ENCODE measurements at places on chromosomes 1 and 21.
A peak's percentile ranks its signal among the peaks of the same experiment; 100 is the strongest.

GRCh38 chr1:161019751-161020495, 1.0 kb downstream of the F11R start:
- DNase-seq, result no peak

GRCh38 chr1:118928739-118929554, 59.2 kb downstream of the TBX15 start:
- DNase-seq, result peak; percentile 31

- no peak for DNase-seq
Measured at GRCh38 chr1:109391157-109391556, 6.6 kb downstream of the SORT1 start.

- no peak for DNase-seq
Measured at GRCh38 chr1:45971922-45972531, 160.4 kb downstream of the PIK3R3 start.

DNA sequence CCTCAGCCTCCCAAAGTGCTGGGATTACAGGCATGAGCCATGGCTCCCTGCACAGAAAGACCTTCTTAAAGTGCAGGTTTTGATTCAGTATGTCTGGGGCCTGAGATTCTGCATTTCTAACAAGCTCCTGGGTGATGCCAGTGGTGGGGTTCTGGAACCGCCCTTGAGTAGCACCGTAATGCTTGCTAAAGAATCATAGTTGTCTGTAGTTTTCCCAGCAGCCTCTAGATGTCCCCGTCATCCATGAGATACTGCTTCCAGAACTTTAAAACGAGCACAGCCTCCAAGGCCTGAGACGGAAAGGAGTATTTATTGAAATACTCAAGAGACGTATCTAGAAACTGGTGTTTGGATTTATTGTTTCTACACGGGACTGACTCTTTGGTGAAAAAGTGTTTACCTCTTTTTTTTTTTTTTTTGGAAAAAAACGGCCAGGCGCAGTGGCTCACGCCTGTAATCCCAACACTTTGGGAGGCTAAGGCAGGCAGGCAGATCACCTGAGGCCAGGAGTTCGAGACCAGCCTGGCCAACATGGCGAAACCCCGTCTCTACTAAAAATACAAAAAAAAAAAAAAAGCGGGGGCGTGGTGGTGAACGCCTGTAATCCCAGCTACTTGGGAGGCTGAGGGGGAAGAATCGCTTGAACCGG, 2.6 kb upstream of the TOR3A start:
- peak; percentile 57 for DNase-seq

DNA sequence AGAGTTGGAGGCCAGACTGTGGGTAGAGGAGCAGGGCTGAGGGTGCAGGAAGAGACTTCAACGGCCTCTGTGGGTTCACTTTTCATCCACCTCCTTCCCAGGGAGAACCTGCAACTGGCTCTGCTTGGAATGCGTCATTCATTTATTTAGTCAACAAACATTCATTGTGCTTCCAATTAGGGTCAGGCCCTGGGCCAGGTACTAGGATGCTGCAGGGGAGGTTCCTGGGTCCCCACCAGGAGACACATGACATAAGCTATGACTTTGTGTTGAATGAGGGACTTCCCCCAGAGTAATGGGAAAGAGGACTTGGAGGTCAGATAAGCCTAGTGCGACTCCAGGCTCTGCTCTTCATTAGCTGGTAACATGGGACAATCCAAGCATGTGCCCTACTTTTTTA, 46.3 kb upstream of the RPL11 start:
- DNase-seq, result no peak

- no peak for DNase-seq
Measured at GRCh38 chr1:27438621-27439061, 46.2 kb downstream of the GPR3 start.

GRCh38 chr1:110617589-110617988, 11.4 kb upstream of the KCNA2 start:
- no peak for DNase-seq

DNA sequence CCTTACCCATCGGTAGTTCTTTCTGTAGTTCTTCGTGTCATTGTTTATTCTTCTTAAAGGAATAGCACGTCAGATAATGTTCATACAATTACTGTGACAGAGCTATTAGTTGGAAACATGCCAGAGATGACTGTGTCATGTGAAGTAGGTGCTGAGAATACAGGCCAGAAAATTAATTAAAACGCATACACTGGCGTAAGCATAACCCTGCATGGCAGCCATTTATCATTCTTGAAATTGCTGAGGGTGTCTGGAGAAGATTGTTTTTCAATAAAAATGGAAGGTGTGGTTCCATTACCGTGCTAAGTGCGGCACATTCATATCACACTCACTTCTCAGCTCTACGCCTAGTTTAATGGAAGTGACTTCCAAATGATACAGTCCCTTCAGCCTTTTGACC, 7.8 kb downstream of the ETS2 start:
- no peak for DNase-seq

DNA sequence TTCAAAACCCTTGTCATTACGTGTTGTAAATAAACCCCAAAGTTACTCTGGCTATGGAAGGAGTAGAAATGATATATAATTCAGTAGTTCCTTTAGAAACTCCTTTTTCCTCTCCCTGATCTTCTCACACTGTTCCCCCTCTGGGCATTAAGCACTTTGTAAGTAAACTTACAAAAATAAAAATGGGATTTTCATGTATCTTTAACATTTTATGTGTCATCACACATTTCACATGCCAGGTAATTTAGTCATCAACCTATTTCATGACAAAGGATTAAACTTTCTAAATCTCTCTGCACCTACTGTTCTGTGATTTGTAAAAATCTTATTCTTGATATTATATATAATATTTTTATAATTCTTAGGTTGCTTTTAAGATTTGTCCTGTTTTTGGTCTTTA, 176.9 kb downstream of the NEK7 start:
- no peak for DNase-seq

DNA sequence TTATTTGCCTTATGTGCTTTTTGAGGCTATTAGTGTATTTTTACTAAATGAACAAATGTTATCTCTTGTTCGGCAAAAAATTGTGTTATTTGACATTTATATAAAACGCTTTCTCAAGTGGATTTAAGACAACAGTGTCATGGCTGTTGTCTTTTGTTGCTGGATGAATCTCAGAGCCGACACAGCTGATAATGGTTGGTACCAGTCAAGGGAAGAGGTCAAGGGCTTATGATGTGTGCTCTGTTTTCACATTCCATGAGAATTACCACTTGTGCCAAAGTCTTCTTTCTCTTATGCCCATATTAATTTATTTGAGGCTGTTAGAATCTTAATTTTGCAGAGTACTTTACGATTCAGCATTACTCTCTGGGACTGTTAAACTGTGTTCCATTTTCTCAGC, 17.9 kb upstream of the CD101 start:
- DNase-seq, result no peak

DNA sequence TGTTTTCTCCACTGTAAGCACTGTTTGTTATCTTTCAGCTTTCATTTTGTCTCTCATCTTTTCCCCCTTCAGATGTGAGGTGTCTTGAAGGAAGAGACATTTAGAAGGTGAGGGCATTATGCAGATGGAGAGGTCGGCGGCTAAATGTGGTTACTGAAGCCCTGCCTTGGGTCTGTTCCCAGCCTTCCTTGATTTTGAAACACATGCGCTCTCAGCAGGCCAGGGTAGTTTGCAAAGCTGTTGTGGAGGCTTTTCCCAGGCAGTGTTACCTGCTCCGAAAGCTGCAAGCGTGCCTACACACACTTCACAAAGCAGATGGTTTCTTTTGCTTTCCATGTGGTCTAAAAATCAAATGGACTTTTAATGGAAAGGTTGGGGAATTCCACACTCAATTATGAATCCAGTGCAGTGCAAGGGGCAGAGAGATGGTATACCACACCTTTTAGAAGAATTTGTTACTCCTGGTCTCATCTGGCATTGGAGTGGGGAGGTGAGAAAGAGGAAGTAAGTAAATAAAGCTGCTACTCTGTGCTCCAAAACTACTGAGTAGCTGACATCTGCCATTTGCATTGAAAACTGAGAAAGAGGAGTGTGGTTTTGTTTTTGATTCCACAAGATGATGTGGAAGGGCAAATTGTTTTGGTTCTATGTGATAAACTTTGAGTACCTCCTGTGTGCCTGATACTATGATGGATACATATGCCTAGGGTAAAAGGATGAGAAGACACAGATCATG, 91.9 kb downstream of the NFIA start:
- DNase-seq, result no peak

GRCh38 chr1:112718691-112719418, 3.7 kb upstream of the PPM1J start:
- no peak for DNase-seq

DNA sequence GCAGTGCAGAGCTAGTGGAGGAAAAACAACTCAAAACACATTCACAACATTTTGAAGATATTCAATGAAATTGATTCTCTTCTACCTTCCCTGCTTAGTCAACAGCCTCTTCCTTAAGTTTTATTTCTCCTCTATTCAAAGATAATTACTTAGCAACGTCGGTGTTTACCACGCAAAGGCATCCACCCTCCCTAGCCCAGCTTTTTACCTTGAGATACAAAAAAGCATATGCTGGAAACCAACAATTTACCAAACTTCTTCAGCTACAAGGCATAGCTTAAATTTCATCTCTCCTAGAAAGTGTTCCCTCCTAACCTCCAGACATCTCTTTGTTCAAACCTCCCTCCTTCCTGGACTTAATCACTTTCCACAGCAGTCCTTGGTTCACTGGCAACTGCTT, 102.8 kb upstream of the SOD1 start:
- DNase-seq, result no peak

GRCh38 chr1:178496410-178497135, at the start of gene CLEC20A:
Gene CLEC20A (minus strand): TSS chr1:178496964. CDS start chr1:178496939, 25 bp downstream.
- no peak for DNase-seq

- DNase-seq, result no peak
Measured at GRCh38 chr1:59081795-59082194, 215.1 kb upstream of the FGGY start.

DNA sequence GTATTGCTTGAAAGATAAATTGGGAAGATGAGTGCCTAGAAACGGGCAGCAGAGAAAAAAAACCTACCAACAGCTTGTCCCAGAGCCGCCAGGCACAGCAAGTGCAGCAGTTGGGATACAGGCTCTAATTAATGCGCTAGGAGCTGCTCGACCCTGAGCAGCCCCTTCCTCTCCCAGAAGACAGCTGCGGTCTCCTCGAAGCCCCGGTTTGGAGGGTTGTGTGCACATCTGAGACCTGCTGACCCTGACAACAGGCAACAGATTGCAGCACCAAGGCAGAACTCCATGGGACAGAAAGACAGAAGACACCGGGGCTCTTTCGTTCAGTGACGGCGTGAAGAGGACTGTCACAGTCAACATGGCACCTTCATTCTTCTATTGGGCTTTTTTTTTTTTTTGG, 101.4 kb downstream of the TSEN15 start:
- no peak for DNase-seq

- DNase-seq, result no peak
Measured at GRCh38 chr1:189874715-189875435, 602.8 kb downstream of the BRINP3 start.

- no peak for DNase-seq
Measured at GRCh38 chr1:186843226-186843625, 14.5 kb downstream of the PLA2G4A start.

DNA sequence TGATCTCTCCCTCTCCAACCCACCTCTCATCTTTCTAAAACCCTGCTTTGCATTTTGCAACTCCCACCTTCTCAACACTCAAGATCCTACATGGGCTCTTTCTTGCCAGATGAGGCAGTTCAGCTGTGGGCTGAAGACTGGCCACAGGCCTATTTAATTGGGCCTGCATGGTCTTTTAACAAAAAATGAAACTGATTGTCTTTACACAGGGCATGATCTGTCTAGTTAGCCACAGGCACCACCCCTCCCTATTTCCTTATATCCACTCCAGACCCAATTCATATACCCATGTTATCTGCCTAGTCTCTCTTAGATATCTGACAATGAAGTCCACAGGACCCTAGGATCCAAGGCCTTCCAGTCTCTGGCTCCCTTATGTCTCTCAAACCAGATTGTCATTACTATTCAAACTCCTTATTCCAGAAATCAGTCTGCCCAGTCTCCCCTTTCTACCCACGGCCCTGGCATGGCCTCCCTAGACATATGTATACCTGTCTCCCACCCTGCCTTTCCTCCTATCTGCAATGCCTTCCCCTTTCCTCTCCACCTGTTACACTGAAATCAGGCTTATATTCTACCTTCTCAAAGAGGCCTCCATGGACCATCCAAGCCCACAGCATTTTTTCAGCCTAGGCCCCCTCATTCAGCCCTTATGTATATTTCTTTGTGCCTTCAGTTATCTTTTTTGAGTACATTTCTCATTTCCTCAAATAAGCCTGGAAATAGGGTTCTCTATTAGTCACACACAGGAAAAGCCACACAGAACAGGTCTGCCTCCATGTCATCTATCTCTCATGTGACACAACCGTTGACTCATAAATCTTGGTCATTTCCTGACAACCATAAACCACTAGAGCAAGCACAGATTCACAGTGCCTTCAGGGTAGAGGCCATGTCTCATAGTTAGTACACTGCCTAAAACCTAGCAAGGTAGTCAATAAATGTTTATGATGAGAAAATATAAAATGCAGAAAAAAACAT, 39.0 kb downstream of the LPAR3 start:
- no peak for DNase-seq

GRCh38 chr1:52239708-52240001, 97.8 kb downstream of the ZFYVE9 start:
- DNase-seq, result no peak

GRCh38 chr1:53631622-53632310, 107.2 kb downstream of the GLIS1 start:
- DNase-seq, result no peak

DNA sequence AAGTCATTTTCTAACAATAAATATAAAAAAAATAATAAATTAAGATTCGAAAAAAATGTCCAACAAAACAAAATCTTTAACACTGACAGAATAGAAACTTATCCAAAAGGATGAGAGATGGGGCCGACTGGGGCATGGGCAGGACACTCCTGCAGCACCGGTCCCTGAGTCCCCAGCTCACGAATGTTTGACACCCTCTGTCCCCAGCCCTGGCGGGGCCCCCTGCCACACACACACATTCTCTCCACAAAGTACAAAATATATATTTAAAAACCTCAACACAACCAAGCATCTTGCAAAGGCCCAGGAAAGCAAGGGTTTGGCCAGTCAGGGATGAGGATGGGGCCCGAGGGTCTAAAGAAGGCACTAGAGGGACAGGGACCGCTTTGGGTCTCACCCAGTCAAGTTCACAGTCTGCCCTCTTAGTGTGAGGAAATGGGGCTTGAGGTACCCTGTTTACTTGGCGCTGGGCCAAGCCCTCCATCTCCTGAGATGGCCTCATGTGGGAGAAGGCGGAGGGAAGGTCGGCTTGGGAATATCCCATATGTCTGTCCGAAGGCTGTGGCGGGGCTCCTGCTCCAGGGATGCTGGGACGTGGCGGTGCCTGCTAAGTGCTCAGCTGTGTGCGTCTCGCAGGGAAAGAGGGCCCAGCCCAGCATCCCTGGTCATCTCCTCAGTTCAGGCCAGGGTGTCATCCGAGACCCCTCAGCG, 31.3 kb downstream of the EPHA2 start:
- no peak for DNase-seq

GRCh38 chr1:21244154-21244553, 46.1 kb downstream of the ECE1 start:
- DNase-seq, result no peak
